ENCODE measurements at places on chromosomes 2 and 18. TPM values are rescaled to one million over a fixed set of nuclear protein-coding genes. Genes with fewer than 3 reads are reported as not detected.

DNA sequence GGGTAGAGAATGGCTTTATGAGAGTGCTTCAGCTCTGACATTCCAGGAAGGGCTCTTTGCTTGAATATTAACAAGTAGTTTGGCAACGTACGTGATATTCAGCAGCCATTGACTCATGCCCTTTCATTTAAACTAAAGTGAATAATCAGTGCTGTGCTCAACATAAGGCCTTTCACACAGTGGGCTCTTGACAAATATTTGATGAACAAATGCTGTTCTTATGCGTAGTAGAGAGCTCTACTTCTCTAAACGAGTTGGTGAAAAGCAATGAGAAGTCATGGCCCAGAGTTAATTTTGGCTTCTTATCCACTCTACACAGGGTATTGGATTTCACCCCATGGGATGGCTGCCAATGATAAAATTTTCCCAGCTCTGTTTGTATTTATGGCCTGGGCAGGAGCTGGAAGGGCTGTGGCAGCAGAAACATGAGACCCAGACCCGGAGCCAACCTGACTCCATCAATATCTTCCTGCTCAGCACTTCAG lies 338.9 kb downstream of the CCDC85A start:
- H3K4me3 ChIP-seq: no peak overlapping the region
- H3K4me1 ChIP-seq: no peaks in the 10 kb centered on the region
- H3K27ac ChIP-seq: no peak overlapping the region
- H3K27me3 ChIP-seq: no peaks in the 10 kb centered on the region

- H3K27me3 ChIP-seq: no peaks in the 10 kb centered on the region
- no peak overlapping the region for H3K4me3 ChIP-seq
- no peak for DNase-seq
- no peak overlapping the region for H3K27ac ChIP-seq
- no peaks in the 10 kb centered on the region for H3K36me3 ChIP-seq
These were observed 32.0 kb upstream of the PLB1 start for GRCh38 chr2:28463893-28464292.

DNA sequence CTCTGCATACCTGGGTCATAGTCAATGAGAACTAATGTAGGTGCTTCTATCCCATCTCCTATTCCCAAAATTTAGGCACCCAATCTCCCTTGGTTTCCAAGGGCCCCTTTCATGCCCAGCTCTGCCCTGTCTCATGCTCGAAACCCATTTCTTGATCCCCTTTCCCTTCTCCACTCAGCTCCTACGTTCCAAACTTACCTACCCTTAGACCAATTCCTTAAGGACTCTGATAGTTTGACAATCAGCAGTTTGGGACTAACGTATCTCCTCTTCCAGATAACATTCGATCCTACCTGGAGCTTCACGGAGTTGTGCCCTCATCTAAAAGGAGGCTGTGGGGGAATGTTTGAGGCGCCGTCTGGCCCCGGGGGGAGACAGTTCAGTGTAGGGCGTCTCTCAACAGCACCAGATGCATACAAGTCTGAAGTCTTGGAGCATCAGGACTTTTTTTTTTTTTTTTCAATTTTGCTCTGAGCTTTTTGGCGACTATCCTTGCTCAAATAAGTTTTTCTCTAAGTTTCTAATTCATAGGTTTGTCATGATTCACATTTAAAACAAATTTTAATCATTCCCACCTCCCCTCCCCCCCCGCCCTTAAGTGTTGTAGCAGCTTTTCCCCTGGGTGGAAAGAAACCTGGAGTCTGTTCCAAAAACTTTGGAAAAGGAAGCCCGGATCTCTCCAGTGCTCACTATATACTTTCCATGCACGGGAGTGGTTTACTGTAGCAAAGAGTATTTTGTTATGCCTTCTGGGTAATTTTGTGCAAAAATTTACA lies 141.2 kb upstream of the LGALSL start:
- H3K36me3 ChIP-seq: no peaks in the 10 kb centered on the region
- no peak overlapping the region for H3K27ac ChIP-seq
- DNase-seq: no peak
- no peak overlapping the region for H3K4me3 ChIP-seq

DNA sequence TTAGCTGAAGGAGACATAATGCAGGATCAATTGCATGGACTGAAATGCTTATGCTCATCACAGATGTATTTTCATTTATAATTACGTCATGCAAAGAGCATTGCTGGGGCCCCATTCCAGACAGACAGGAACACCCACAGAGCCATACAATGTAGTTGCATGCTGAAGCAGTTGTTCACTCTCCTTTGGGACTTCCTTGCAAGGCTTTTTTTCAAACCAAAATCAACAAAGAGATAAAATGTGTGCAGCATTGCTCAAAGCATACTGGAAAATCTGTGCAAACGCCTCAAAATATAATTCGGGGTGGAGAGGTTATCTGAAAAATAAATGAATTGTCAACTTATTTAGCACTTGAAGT lies 463.2 kb downstream of the CDH2 start:
- peak overlapping the region; percentile 58 for H3K27ac ChIP-seq
- no peaks in the 10 kb centered on the region for H3K36me3 ChIP-seq
- no peak for DNase-seq
- no peak overlapping the region for H3K4me3 ChIP-seq
- no peaks in the 10 kb centered on the region for H3K27me3 ChIP-seq
- H3K4me1 ChIP-seq: peaks cover 50% of the 10 kb centered on the region

GRCh38 chr18:400456-400855 lies 100.0 kb downstream of the COLEC12 start:
- no peaks in the 10 kb centered on the region for H3K4me1 ChIP-seq
- H3K4me3 ChIP-seq: no peak overlapping the region

GRCh38 chr2:65613968-65614555 lies 181.7 kb upstream of the SPRED2 start:
- no peaks in the 10 kb centered on the region for H3K36me3 ChIP-seq
- no peaks in the 10 kb centered on the region for H3K27me3 ChIP-seq
- no peak overlapping the region for H3K27ac ChIP-seq
- H3K4me1 ChIP-seq: peaks cover 11% of the 10 kb centered on the region
- no peak overlapping the region for H3K4me3 ChIP-seq

DNA sequence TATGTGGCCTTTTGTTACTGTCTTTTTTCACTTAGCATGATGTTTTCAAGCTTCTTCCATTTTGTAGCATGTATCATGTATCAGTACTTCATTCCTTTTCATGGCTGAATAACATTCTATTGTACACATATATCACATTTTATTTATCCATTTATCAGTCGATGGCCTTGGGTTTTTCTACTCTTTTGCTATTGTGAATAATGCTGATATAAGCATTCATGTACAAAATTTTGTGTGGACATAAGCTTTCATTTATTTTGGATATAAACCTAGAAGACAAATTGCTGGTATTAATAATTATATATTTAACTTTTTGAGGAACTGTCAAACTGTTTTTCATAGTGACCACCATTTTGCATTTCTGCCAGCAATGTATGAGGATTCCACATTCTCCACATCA lies 201.1 kb downstream of the ACTR3 start:
- no peak overlapping the region for H3K4me3 ChIP-seq
- no peak for DNase-seq
- H3K27ac ChIP-seq: no peak overlapping the region
- no peaks in the 10 kb centered on the region for H3K4me1 ChIP-seq
- H3K36me3 ChIP-seq: no peaks in the 10 kb centered on the region

DNA sequence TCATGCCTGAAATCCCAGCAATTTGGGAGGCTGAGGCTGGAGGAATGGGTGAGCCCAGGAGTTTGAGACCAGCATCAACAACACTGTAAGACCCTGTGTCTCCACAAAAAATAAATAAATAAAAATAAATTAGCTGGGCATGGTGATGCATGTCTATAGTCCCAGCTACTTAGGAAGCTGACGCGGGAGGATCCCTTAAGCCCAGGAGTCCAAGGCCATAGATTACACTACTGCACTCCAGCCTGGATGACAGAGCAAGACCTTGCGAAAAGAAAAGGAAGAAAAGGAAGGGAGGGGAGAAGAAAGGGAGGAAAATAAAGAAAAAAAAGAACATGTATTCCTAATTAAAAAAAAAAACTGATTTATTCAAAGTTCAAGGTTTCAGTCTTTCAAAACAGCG lies 78.2 kb downstream of the TRIP12 start:
- H3K27me3 ChIP-seq: no peaks in the 10 kb centered on the region
- peaks cover 5% of the 10 kb centered on the region for H3K36me3 ChIP-seq
- H3K27ac ChIP-seq: no peak overlapping the region

GRCh38 chr18:4640349-4641012 lies 185.4 kb upstream of the DLGAP1 start:
- H3K4me1 ChIP-seq: no peaks in the 10 kb centered on the region
- H3K4me3 ChIP-seq: no peak overlapping the region
- peak; percentile 12 for DNase-seq
- no peak overlapping the region for H3K27ac ChIP-seq
- no peaks in the 10 kb centered on the region for H3K36me3 ChIP-seq

- no peak overlapping the region for H3K27ac ChIP-seq
- H3K36me3 ChIP-seq: no peaks in the 10 kb centered on the region
- no peak for DNase-seq
- H3K27me3 ChIP-seq: no peaks in the 10 kb centered on the region
- H3K4me1 ChIP-seq: no peaks in the 10 kb centered on the region
These were observed 54.3 kb upstream of the LPIN2 start for GRCh38 chr18:3067165-3067661.

GRCh38 chr2:138267161-138267901 lies 234.2 kb upstream of the SPOPL start:
- DNase-seq: no peak
- peaks cover 14% of the 10 kb centered on the region for H3K4me1 ChIP-seq
- H3K4me3 ChIP-seq: no peak overlapping the region
- no peak overlapping the region for H3K27ac ChIP-seq

DNA sequence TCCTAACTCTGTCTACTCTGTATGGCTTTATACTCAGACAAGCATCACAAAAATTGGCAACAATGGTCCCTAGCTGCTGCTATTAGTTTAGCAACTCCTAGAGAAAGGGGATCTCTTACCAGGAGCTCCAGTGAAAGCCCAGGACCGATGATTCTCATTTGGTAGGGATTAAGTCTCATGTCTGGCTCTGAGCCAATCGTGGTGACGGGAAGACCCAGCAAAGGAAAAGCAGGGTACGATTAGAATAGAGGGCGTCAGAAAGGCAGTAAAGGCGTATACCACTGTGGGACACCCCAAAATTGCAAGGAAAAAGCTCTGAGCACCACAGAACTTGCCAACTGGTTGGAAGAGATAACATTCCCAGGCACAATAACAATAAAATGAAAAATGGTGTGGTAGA lies 129.5 kb downstream of the MTCL1 start:
- H3K36me3 ChIP-seq: peaks cover 7% of the 10 kb centered on the region
- no peak overlapping the region for H3K4me3 ChIP-seq
- no peaks in the 10 kb centered on the region for H3K4me1 ChIP-seq
- H3K27ac ChIP-seq: no peak overlapping the region
- DNase-seq: no peak

DNA sequence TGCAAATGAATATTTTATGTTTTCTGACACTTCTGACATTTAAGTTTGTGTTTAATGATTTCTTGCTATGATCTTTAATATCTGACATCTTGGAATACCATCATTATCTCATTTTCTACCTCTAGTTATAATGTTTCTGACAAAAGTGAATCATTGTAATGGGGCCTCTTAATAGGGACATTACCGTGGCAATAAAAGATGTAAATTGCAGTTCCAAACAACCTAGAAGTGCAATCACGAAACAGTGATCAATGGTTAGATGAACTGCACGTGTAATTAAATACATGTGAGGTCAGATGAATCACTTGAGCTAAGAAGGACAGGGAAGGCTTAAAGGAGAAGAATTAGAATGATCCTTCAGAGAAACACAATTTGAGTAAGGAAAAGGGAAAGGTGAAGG lies 1078.3 kb downstream of the DPP10 start:
- no peak overlapping the region for H3K27ac ChIP-seq
- DNase-seq: no peak
- H3K36me3 ChIP-seq: no peaks in the 10 kb centered on the region
- H3K4me1 ChIP-seq: peaks cover 11% of the 10 kb centered on the region
- no peak overlapping the region for H3K4me3 ChIP-seq

DNA sequence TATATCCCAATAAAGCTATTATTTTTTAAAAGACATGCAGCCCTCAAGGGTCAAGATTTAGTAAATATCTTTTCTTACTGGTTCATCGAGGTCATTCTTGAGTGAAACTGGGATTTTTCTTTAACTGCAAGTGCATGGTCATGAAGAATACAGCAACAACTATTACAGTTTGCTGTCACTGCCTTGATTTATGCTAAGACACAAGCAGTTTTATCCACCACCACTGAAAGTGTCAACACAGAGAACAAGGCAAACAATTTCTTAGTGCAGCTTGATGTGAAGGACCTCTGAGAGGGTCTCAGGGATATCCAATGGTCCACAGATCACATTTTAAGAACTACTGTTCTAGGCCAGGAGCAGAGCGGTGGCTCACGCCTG lies 12.1 kb downstream of the SP3 start:
- H3K36me3 ChIP-seq: peaks cover 26% of the 10 kb centered on the region
- no peak overlapping the region for H3K4me3 ChIP-seq
- no peaks in the 10 kb centered on the region for H3K27me3 ChIP-seq
- no peak for DNase-seq
- H3K27ac ChIP-seq: no peak overlapping the region

- DNase-seq: no peak
- H3K4me1 ChIP-seq: no peaks in the 10 kb centered on the region
- H3K36me3 ChIP-seq: no peaks in the 10 kb centered on the region
- no peaks in the 10 kb centered on the region for H3K27me3 ChIP-seq
- no peak overlapping the region for H3K27ac ChIP-seq
These were observed 39.7 kb upstream of the CWC22 start for GRCh38 chr2:180046776-180047175.

- H3K27me3 ChIP-seq: no peaks in the 10 kb centered on the region
- no peaks in the 10 kb centered on the region for H3K36me3 ChIP-seq
- no peaks in the 10 kb centered on the region for H3K4me1 ChIP-seq
- H3K27ac ChIP-seq: no peak overlapping the region
- no peak overlapping the region for H3K4me3 ChIP-seq
These were observed 5.8 kb upstream of the ITGAV start for GRCh38 chr2:186584053-186584452.

DNA sequence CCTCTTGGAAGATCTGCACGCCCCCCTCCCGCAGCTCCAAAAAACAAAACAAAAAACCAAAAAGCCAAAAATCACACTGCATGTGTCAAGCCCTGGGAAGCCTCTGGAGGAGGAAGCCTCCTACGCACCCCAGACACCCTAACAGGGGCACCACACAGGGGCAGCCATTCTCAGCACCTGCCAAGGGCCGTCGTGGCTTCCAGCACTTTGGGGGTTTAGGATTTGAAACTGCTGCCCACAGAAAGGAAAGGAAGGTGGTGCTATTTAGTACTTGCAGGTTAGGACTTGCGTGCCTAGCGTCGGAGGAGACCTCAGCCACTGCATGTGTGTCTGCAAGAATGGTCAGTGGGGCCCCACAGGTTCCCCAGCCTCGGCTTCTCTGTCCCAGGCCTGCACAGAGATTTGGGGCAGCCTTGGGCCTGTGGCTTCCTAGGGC lies 419 bp upstream of the GPR55 start:
- no peaks in the 10 kb centered on the region for H3K36me3 ChIP-seq
- H3K27ac ChIP-seq: no peak overlapping the region
- H3K27me3 ChIP-seq: no peaks in the 10 kb centered on the region

OTOS gene
- polyA plus RNA-seq: 0.40 TPM

CTAGE1 gene
- 0.05 TPM for polyA plus RNA-seq

GTF2A1L gene
- polyA plus RNA-seq: 0.65 TPM

TTN gene
- 15.7 TPM for polyA plus RNA-seq

CRIM1 gene
- 10.5 TPM for polyA plus RNA-seq

PCARE gene
- polyA plus RNA-seq: not detected

CD28 gene
- not detected for polyA plus RNA-seq

All from GM23338 (cell line).